ENCODE measurements at places on chromosomes 16 and 17. TPM values are rescaled to one million over a fixed set of nuclear protein-coding genes. Genes with fewer than 3 reads are reported as not detected.

Gene CTDNEP1
- 157 TPM for total RNA-seq

Gene MMP25
- 60.4 TPM for total RNA-seq

Gene CA4
- total RNA-seq: not detected

Gene MRPL12
- total RNA-seq: 55.1 TPM
